Hippocampal formation (tissue), 2 donors: ENCODE measurements at places on chromosomes 2 and 18.

GRCh38 chr2:45068571-45069140 is 59.4 kb upstream of the SIX2 start:
- no peak for DNase-seq

DNA sequence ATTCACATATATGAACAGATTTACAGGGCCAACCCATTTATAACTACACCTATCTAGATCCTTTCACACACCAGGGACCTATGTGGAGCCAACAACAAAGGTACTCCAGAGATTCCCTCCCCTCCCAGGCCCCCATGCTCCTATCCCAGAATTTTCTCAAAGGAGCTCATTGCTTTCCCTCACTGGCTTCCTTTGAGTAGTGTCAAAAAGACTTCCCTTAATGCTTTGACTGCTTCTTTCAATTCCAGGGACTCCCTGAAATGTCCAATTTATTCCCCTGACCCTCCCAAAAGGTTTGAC is 46.6 kb downstream of the IKZF2 start:
- DNase-seq, result no peak

DNA sequence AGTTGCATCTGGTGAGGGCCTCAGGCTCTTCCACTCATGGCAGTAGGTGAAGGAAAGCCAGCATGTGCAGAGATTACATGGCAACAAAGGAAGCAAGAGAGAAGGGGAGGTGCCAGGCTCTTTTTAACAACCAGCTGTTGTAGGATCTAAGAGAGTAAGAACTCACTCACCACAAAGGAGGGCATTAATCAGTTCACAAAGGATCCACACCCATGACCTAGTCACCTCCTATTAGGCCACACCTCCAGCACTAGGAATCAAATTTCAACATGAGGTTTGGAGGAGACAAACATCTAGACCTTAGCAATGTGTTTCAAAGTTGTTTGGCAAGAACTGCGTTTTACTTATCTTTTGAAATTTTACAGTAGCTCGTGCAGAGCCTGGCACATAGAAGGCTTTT is 20.5 kb upstream of the REG3A start:
- no peak for DNase-seq

DNA sequence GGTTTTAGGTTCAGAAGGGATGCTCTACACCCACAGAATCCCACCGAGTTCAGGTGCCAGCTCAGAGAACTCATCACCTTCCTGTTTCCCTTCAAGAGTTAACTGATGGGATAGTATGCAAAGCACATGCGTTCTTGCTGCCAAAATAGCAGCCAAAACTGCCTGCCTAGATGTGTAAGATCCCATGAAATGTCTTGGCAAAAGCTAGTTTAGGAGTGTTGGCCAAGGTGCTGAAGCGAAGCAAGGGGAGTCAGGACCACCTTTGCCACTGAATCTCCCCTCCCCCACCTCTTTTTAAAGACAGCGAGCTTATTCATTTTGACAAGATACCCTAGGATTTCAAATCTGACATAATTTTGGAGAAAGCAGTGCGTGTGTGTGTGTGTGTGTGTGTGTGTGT is 2.1 kb downstream of the DOCK10 start:
- no peak for DNase-seq

DNA sequence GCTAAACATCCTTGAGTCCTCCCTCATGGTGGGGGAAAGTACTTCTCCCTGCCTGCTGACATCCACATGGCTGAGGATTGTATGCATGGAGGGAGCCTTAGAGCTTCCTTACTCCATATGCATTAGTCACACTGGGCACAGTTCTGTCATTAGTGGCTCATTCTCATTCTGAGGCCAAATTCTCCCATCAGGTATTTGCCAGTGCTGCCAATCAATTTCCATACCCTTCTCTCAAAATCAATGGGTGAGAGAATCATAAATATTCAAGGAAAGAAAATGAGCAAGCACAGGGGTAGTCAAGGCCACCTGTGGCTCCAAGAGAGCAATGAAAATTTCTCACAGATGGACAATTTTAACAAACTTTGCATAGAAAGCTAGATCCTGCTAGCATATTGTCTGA is 422.6 kb upstream of the SETBP1 start:
- no peak for DNase-seq

DNA sequence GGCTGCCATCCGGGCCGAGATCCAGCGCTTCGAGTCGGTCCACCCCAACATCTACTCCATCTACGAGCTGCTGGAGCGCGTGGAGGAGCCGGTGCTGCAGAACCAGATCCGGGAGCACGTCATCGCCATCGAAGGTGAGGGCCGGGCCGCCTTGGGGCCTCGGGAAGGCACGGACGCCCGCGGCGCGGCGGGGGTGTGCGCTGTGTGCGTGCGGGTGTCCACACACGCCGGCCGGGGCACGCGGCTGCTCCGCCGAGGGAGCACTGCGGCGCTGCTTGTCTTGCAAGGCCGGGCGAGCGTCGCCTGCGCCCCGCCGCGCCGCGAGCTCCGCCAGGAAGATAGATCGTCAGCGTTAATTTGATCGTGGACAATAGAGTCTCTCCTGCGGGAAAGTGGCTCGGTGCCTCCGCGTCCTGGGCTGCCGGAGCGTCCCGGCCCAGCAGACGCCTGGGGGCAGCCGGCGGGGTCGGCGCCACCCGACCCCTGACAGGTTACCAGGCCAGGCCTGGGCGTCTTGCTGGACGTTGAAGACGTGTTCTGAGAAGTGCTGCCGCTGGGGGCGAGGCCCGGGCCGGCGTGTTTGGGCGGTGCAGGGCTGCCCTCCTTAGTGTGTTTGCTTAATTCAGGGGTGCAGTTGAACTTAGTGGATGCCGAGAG is 1.0 kb downstream of the AGAP1 start:
- peak; percentile 29 for DNase-seq

DNA sequence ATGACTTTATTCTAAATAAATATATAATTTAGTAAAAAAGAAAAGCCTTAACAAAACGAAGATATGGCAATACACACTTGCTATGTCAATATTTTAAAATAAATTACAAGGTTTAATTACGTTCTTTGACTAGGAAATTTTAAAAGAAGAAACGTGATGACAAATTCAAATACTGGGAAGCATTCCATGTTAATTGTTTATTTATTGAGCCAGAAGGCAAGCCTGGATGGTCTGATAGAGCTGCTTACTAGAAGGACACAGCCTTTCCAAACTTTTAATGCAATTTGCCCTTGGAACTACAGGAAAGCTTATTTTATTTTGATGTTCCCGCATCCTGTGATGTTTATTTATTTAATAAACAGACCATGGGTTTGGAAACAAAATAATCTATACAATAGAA is 33.4 kb upstream of the DSEL start:
- no peak for DNase-seq

- DNase-seq, result no peak
Observed at GRCh38 chr2:152743002-152743401, 24.6 kb downstream of the ARL6IP6 start.

GRCh38 chr2:54015798-54016699 is 45.3 kb upstream of the PSME4 start:
- no peak for DNase-seq

- no peak for DNase-seq
Observed at GRCh38 chr2:101887328-101887727, 104.4 kb upstream of the IL1R2 start.

DNA sequence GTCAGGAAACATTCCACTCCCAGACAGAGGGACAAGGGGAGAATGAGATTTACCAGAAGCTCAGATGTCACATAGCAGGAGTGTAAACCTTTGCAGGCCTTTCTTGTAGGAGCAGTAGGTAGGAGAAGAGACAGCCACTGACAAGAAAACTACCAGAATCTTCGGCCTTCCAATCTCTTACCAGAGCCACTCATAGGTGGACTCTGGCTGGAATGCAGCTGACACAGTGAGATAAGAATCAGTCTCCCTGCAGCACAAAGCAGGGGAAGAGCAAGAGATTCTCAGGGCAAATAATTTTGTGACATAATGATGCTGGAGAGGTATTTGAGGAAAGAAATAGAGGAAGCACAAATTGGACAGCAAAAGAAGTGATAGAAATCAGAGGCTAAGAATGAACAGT is 1534.5 kb downstream of the DPP10 start:
- DNase-seq, result no peak

DNA sequence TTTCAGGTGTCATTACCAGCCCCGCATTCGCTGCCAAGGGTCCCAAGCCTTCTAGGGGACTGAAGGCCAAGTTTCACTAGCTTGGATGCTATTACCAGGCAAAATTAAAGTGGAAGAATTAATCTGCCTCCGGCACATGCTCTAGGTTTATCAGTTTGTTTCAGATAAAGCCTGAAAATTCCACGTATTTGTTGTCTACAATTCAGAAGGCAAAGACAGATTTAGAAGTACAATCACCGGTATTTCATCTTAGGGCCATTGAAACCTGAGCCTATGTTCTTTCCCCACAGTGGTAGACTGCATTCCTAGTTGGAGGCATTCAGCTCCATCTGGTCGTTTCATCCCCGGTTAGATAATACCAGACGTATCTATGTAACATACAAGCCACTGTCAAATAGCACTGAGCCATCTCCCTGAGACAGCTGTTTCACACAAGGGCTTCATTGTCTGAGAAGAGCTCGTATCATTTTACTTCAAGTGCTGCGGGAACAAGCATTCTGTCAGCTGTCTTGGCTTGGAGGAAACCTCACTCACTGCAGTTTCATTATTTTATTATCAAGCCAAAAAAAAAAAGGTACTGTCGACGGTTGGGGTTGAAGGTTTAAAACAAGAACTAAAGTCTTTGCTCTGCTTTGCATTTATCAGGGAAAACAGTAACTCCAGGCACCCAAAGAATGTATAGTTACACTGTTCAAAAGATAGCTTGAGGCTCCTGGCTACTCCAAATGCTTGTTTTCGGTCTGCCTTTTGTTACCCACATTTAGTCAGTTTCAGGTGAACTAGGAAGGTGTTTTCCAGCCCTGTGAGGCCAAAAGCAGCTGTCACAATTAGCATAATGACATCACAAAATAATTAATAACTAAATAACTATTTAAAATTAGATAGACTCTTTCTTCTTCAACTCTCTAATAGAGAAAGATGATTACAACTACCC is 76.7 kb downstream of the TGIF1 start:
- peak; percentile 44 for DNase-seq

DNA sequence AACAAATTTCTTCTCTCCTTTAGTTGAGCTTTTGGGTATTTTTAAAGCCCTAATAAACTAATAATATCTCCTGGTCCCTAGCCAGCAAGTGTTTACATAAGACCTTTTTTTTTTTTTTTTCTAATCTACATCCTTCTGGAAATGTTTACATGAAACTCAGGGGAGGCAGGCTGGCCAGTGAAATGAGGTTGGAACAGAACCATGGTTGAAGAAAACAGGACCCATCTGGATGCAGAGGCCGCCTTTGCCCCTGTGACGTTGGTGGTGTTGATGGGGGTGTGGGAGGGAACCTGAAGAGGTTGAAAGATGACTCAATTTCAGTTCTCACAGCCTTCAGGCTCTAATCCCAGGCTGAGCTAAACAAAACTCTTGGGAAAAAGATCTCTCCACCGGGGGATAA is 118.5 kb downstream of the NRP2 start:
- no peak for DNase-seq

DNA sequence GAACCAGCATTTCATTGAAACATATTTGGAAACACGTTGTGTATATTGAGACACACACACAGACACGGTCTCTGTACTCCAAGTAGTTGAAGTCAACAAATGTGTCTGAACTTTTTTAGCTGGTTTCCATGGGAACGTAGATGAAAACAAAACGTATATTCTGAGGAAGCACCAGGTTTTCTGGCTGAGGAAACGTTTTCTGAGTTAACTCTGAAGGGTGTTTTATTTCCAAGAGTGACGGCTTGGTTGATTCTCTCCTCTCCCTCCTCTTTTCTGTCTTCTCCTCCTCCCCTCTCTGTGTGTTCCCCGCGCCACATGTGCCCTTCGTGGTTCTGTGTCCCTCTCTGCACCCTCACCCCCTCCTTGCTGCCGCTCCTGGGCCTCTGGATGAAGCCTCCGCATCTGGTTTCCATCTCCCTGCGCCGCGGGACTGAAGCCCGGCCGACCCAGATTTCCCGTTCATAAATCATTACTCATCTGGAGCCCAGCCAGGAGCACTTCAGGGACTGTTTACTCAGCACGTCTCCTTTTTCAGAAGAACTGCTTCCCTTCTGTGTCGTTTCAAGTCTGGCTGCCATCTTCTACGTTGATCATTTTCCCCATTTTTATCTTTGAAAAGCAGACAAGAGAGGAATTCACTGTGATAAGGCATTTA is 122.7 kb downstream of the COL6A3 start:
- DNase-seq, result peak; percentile 5

GRCh38 chr18:63818212-63818611 is 43.0 kb downstream of the SERPINB7 start:
- no peak for DNase-seq

DNA sequence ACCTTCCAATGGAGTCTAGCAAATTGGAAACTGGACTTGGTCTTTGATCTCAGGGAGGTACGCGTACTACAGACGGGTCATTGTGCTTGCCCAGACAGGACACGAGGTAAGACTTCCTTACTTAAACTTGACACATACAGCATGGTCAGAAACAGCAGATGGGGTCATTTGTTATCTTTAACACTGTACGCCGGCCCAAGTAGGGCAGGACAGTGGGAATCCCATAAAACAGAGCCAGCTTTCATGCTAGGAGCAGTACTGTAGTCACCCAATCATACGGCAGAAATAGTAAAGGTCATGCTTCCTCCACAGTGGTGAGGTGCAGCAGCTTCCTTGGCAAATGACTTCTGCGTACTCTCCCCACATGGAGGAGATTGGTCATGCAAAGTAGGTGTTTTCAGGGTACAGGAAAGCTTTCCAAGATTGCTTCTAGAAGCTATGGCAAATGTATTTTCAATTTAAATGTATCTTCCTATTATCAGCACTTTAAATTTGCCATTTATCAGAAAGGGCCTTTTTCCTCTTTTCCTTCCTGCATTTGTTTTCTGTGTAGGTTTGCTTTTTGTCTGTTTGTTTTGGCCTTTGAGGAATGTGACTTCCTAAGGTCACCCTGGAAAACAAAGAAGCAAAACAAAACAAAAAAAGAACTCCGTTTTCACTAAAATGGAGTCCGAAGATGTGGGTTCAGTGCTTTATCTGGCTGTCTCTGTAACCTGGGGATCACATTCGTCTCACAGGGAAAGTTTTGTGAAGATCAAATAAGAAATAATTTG is 74.0 kb upstream of the DSG1 start:
- no peak for DNase-seq

DNA sequence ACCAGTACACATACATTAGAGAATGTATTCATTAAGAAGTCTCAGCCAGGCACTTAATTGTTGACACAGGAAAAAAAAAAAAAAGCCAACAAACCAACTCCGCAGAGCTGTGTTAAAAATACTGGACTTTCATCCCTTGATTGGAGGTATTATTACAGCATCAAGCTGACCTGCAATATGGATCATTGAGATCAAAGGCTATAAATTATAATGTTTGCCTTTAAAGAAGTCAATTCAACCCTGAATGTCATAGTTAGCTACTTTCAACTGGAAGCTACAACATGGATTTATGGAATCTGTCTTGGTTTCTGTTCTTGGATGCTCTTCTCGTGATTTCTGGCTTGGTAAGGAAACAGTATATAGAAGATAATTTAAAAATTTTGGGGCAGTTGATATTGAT is at the start of gene MEP1B:
Gene MEP1B, plus strand, starts transcription at position 250 of the 400 bp plus-strand sequence. Its CDS starts 32 bp downstream, at position 282.
- no peak for DNase-seq
